ENCODE measurements at places on chromosomes 1 and 21.

DNA sequence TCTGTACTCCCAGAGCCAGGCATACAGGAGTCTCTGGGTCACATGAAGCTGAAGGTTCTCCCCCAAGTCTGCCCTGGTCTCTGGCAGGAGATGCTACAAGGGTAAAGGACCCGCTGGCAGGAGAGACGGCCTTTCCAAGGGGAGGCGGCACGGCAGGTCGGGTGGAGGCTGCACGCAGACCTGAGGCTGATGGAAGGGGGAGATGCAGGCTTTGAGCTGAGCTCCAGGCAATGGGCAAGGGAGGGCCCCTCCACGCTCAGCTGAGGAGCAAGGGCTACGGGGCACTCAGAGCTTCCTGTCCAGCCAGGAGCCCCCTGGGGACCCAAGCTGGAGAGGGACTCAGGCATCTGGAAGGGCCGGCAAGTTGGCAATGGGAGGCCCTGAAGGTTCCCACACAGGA lies 50.3 kb downstream of the MEGF6 start:
- no peak for DNase-seq

DNA sequence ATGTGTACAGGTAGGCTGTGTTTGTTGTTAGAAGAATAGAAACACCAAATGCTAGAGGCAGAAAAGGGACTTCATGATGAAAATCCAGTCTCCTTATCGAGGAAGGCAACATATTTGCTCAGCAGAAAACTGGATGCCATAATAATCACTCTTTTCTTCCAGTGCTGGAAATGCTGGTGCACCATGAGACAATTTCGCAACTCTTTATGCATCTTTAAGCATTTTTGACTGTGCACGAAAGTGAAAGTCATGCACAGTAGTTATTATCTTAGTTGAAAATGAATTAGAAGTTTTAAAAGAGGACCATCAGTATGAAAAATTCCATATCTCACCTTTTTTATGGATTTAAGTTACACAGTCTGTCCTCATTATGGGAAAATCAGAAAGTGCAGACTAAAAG lies 29.1 kb downstream of the SMYD2 start:
- no peak for DNase-seq

DNA sequence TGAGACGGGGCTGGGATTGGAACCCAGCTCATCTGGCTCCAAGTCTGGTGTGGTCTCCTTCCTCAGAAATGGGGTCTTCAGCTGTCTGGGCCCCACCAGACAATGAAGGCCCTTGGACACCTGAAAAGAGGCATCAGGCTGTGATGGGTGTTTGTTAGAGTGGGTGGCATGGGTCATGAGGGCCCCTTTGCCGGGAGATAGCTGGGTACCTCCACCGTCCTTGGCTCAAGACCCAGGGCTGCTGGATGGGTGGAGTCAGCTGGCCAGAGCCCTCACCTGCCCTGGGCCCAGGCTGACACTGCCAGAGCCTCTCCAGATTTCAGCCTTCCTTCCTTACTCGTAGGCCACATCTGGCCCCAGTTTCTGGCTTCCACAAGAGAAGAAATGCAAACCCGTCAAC lies 13.4 kb upstream of the TTC22 start:
- DNase-seq: no peak

- DNase-seq: no peak
Measured at GRCh38 chr1:209323743-209324142, 259.8 kb upstream of the CAMK1G start.

DNA sequence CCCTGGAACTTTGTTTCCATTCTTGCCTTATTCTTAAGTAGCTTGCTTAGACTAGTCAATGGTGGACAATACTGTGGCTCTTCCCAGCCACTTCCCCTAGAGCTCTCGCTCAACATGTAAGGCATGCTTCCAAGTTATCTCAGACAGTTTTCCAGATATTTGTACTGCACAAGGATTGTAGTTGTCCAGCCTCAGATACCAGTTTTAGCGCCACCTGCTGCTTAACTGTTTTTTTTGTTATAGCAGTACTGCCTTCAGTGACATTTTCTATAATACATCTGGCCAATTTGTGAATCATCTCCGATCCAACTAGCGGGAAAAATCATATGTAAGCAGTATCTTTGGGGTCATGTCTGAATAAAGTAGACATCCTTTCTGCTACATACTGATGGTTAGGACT lies 346.7 kb upstream of the ADGRL4 start:
- DNase-seq: no peak

- no peak for DNase-seq
Measured at GRCh38 chr1:204574016-204574864, 58.0 kb downstream of the MDM4 start.

GRCh38 chr1:81600878-81601622 lies 199.7 kb upstream of the ADGRL2 start:
- DNase-seq: no peak

GRCh38 chr21:25412100-25412499 lies 195.2 kb downstream of the MRPL39 start:
- no peak for DNase-seq
